ENCODE measurements at places on chromosomes 13 and 19.

- no peak for DNase-seq
Observed at GRCh38 chr13:109145631-109146030, 516.2 kb downstream of the MYO16 start.

- no peak for DNase-seq
Observed at GRCh38 chr13:38348861-38349389, 726 bp upstream of the UFM1 start.

DNA sequence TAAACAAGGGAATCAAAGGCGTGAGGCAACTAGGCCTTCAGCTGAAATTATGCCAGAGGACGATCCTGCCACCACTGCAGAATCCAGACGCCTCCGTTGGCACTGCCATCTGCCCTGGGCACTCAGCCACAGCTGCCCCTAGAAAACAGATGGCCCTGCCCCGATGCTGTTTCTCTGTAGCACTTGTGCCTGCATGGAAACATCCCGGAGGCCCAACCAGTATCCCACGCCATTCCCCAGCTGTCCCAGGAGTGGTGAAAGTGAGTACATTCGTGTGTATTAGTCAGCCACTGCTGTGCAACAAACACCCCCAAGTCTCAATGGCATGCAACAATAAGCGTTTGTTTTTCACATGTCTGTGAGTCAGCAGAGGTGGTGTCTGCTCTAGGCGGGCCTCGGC is 8.9 kb upstream of the CRTC1 start:
- DNase-seq: peak; percentile 45

GRCh38 chr19:919199-920050 is 2.3 kb downstream of the KISS1R start:
- no peak for DNase-seq

DNA sequence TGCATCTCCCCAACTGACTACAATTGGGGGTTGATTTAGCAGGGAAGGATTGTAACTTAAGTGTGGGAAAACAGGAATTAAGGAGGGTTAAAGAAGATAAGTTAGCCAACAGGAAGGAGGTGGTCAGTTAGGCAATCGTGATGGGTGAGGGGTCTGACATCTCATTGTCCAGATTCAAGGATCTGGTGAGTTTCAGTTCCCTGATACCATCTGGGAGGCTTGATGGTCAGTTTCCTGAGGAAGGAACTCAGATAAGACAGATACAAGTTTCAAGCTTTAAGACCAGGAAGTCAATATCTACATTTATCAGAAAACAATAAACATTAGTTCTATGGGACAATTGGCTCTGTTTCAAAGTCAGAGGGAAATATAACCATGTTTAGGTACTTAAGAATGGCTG is 601.8 kb downstream of the SLITRK6 start:
- no peak for DNase-seq

- DNase-seq: no peak
Observed at GRCh38 chr13:30848332-30849027, 57.6 kb upstream of the MEDAG start.

GRCh38 chr13:90968166-90968904 is 379.2 kb upstream of the MIR17HG start:
- DNase-seq: no peak

All from amygdala (tissue), 56 donors.